ENCODE measurements at places on chromosomes 6 and 20. TPM values are rescaled to one million over a fixed set of nuclear protein-coding genes. Genes with fewer than 3 reads are reported as not detected.

Gene TNFRSF6B
- total RNA-seq = 0.10 TPM

Gene BFSP1
- 4.1 TPM for total RNA-seq

Gene PI3
- total RNA-seq = not detected

Gene TULP1
- not detected for total RNA-seq

Gene MICB
- 6.8 TPM for total RNA-seq

Gene ADGB
- total RNA-seq = not detected

DNA sequence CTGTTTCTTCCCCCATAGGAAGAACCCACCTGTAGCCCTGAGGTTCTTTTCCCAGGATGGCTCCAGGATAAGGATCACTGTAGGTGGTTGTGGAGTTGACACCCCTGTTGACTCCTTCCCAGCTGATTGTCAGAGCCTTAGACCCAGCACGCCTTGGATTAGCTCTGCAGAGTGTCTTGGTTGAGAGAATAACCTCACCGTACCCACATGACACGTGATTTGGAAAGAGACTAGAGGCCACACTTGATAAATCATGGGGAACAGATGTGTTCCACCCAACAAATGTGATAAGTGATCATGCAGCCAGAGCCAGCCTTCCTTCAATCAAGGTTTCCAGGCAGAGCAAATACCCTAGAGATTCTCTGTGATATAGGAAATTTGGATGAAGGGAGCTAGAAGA, 12.2 kb downstream of the BTN3A1 start:
- no peak for DNase-seq

GRCh38 chr6:35037664-35038038, 103.5 kb downstream of the TCP11 start:
- DNase-seq = no peak

DNA sequence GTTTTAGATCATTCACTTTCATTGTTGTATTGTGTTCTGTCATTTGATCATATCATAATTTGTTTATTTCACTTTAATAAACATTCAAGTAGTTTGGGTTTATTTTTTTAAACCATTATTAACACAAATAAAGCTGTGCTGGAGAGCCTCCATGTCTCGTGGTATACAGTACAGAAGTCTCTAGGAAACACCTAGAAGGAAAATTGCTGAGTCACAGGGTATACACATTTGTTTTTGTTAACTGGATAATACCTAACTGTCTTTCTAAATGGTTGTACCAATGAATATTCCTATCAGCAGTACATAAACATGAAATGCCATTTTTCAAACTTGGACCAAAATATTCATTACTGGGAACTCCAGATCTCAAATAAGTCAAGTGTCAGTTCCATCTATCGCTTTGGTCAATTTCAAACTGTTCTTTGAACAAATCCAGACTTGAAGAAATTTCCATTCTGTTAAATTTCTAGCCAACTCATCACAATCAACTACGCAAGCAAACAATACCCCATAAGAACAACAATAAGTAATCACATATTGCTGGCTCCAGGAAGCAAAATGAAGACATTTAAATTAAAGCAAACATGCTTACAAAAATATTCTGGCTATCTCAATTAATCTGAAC, 138.1 kb downstream of the ATXN1 start:
- no peak for DNase-seq

DNA sequence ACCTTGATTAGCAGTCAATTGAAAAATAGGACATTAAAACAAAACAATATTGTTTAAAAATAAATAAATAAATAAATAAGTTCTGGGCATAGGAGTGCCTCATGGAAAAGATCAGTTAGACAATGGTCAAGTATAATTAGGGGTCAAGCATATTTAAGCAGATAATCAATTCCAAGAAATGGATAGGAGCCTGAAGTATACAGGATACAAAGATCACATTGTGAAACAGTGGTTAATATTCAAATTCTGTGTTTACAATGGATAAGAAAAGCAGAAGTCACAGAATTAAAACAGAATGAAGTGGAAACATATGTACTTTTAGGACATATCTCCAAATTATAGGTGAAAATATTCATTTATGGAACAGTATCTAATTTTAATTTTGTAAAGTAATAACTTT, 1028.6 kb upstream of the CITED2 start:
- DNase-seq = no peak

DNA sequence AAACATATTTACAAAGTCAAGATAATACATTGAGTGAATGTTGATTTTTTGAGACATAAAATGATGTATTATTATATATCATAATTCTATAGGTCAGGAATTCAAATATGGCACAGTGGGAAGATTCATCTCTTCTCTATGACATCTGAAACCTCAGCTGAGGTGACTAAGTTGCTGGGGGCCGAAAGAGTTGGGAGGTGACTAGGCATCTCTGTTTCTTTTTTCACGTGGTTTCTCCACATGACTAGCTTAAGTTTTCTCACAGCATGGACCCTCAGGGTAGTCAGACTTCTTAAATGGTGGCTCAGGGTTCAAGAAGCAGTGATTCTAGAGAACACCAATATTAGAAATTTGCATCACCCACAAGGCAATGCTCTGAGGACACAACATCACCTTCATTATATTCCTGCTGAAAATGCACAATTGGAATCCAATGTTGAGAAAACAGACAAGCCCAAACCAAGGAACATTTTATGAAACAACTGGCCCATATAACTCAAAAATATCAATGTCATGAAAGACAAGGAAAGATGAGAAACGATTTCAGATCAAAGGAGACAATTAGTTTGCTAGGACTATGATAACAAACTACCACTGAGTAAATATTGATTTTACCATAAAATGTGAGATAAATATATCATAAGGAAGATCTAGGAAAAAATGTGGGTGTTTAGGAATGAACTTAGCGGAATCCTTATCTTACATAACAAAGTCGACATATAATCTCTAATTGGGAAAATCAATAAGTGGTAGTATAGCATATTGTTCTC, 273.3 kb upstream of the IRAK1BP1 start:
- no peak for DNase-seq

GRCh38 chr6:13256266-13257001, 71.9 kb downstream of the TBC1D7 start:
- no peak for DNase-seq
